GM23248 (cell line): ENCODE measurements at places on chromosomes 16 and 17.

DNA sequence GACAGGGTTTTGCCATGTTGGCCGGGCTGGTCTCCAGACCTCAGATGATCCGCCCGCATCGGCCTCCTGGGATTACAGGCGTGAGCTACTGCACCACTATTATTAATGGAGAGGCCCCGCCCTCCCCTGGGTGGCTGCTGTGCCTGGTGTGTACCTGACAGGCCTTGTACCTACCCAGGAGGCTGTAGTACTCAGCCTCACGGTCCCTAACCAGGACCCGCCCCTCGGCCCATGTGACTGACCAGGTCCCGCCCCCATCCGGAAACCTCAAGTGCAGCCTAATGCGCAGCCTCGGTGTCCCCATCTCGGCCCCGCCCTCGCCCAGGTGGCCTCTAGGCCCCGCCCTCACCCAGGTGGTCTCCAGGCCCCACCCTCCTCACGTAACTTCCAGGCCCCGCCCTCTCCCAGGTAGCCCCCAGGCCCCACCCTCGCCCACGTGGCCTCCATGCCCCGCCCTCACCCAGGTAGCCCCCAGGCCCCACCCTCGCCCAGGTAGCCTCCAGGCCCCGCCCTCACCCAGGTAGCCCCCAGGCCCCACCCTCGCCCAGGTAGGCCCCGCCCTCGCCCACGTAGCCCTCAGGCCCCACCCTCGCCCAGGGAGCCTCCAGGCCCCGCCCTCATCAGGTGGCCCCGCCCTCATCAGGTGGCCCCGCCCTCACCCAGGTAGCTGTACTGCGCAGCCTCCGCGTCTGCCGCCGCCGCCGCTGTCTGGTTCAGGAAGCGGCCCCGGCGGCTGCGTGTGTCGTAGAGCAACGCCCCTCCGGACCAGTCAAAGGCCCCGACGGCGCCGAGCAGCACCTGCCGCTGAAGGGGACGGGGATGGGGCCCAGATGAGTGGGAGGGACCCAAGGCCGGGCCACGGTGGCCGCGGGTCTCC lies 31.0 kb downstream of the HASPIN start:
- peak; percentile 58 for DNase-seq

GRCh38 chr17:58324409-58325288 lies 3.9 kb downstream of the TSPOAP1 start:
- peak; percentile 48 for DNase-seq

DNA sequence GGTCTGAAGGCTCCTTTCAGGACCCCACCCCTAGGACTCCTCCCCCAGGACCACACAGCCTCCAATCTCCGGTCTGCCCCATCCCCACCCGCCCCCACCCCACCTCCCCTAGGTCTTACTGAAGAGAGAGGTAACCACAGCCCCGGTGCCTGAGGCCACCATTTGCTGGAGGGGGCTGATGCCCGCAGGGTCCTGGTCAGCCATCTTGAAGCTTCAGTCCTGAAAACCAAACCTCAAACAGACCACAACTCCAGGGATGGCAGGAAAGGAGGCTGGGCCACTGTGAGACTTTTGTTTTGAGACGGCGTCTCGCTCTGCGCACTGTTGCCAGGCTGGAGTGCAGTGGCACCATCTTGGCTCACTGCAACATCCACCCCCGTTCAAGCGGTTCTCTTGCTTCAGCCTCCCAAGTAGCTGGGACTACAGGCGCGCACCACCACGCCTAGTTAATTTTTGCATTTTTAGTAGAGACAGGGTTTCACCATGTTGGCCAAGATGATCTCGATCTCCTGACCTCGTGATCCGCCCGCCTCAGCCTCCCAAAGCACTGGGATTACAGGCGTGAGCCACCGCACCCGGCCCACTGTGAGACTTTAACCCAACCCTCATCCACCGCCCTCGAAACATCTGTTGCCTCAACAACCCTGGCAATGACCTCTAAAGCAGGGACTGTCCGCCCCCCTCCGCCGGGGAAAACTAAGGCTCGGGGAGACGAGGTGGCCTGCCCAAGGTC lies 1.1 kb downstream of the SLC25A39 start:
- no peak for DNase-seq

DNA sequence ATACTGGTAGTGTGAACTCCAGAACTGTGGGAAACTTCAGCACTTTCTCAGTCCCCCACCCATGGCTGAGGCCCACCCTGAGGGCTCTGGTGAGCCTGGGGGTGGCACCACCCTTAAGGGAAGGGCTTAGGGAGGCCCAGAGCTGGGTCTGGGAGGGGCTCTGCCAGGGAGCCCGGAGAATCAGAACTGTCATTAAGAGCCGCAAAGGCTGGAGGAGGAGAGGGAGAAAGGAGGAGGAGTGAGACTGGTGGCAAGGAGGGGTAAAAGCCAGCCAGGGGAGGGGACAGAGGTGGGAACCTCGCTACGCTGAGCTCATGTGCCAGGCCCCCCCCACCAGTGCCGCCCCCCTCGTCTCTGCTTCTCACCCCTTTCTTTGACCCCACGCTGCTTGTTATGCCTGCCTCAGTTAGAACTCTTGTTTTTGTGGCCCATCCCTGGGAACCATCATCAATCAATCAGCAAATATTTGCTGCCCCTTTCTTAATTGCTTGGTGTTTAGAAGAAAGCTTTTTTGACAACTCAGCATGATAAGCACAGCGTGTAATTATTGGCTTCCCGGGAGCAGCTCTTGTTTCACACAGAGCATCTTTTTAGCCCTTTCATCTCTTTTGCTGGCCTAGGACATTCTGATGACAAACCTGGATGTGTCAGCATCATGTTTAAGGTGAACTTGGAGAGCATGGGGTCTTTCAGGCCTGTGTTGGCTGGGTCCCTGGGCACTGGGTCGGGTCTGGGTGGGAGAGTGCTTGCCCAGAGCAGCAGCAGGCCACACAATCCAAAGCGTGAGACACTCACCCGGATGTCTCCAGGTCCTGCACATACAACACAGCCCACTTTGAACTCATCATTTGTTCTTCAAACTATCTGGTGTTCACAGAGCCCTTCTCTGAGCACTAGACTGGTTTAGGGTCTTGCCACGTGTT lies 77.7 kb downstream of the NETO2 start:
- no peak for DNase-seq

GRCh38 chr16:87392821-87393679 lies 914 bp downstream of the MAP1LC3B start:
- DNase-seq, result peak; percentile 80

- DNase-seq, result no peak
Observed at GRCh38 chr16:79587897-79588296, 12.6 kb downstream of the MAF start.

DNA sequence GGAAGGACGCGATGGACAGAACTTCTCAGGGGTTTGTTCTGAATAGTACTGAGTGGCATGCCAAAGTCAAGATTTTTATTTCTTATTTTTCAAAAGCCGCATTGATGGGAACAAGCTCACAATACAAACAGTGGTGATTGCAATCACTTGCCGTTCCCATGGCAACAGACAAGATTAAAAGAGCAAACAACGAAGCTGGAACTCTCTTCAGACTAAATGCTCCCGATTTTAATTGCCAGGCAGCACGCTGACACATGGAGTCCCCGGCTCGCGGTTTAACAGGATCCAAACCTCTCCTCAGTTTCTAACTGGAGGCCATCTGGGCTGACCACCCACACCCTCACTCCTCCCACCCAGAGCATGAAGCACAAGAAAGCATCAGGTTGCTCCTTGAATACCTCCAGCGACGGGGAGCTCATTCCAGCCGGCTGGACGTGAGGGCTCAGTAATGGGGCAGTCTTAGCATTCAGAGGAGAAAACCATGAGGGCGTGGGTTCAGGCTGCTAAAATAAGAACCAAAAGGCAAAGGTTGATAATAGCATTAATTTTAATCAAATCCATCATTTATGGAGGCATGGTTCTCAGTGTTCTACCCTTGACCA lies 41.5 kb downstream of the AIPL1 start:
- no peak for DNase-seq

DNA sequence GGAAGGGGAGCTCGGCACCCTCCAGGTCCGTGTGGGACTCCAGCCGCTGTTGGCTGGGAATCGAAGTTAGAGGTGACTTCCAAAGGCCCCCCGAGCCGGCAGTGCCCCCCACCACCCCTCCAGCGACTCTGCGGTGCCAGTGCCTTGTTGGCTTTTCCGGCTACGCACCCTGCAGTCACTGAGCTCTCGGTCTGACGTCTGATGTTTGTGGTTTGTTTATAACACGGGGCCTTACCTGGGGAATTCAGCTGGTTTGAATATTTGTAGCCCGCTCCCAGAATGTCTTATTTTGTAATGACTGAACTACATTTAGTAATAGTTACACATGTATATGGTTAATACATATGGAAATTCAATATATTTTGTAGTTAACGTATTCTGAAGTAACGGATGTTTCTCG lies 7.1 kb upstream of the BAIAP3 start:
- DNase-seq, result no peak

DNA sequence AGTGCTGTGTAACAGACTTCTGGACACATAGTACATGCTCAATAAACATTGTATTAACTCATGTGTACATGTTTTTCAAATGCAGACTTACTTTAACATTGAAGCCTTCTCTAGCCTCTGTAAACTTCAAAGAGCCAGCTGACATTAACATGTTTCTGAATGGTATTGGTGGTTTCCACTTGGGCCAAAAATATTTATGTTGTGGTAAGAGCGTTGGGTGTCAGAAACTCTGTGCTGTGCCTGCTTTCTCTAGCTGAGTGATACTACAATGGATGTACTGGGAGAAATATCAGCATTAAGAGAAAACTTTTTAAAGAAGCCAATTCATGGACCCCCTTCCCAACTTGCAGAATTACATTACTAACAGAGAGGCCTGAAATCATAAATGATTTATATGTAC lies 1951.7 kb downstream of the TP53TG3F start:
- DNase-seq, result no peak

DNA sequence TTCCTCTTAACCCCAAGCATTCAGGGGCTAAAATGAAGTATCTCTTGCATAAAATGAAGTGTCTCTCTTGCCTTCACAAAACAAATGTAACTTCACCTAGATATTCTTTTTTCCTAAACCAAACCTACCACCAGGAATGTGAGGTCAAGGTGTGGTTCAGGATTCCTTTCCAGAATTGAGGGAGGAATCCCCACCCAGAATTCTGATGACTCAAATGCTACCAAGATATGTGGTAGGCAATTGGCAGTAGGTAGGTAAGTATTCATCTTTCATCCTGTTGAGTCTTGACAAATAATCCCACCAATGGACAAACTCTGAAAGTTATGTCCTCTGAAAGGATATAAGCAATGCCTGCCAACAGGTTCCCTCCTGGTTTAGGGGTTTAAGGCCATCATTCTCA lies 26.2 kb downstream of the TRIM16 start:
- no peak for DNase-seq

DNA sequence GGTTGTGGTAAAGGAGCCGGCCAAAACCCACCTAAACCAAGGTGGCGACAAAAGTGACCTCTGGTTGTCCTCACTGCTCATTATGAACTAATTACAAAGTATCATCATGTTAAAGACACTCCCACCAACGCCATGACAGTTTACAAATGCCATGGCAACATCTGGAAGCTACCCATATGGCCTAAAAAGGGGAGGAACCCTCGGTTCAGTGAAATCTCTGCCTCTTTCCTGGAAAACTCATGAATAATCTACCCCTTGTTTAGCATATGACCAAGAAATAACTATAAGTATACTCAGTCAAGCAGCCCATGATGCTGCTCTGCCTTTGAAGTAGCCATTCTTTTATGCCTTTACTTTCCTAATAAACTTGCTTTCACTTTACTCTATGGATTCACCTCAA lies 72.2 kb downstream of the CYLD start:
- DNase-seq, result no peak

GRCh38 chr17:65231662-65232335 lies 94.6 kb downstream of the RGS9 start:
- DNase-seq, result peak; percentile 95

- no peak for DNase-seq
Observed at GRCh38 chr17:68317458-68317857, 26.2 kb downstream of the ARSG start.
